ENCODE measurements at places on chromosomes 7 and 10.

DNA sequence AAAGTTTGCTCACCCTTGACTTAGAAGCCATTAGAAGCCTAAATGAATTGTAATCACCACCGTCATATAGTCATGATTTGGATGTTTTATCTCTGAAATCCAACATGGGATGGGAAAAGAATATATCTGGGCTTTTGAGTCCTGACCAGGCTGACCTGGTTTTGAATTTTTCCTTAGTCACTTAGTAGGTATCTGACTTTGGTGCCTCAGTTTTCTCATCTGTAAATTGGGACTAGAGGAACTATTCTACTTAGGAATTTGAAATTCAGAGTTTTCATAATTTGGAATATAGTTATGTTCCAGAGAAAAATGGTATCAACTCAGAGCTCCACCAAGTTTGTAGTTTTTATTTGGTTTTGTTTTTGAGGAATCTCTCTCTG lies 40.9 kb downstream of the SHOC2 start:
- no peak for DNase-seq

DNA sequence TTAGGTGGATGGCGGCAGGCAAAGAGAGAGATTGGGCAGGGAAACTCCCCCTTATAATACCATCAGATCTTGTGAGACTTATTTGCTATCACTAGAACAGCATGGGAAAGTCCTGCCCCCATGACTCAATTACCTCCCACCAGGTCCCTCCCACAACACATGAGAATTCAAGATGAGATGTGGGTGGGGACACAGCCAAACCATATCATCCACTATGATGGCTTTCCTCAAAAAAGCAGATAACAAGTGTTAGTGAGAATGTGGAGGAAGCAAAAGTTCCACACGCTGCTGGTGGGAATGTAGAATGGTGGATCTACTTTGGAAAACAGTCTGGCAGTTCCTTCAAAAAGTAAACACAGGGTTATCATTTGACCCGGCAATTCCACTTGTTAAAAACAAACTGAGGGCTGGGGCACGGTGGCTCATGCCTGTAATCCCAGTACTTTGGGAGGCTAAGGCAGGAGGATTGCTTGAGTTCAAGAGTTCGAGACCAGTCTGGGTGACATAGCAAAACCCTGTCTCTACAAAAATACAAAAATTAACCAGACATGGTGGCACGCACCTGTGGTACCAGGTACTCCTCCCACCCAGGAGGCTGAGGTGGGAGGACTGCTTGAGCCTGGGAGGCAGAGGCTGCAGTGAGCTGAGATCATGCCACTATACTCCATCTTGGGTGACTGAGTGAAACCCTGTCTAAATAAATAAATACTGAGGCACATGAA lies 161.4 kb upstream of the EEPD1 start:
- DNase-seq = no peak

DNA sequence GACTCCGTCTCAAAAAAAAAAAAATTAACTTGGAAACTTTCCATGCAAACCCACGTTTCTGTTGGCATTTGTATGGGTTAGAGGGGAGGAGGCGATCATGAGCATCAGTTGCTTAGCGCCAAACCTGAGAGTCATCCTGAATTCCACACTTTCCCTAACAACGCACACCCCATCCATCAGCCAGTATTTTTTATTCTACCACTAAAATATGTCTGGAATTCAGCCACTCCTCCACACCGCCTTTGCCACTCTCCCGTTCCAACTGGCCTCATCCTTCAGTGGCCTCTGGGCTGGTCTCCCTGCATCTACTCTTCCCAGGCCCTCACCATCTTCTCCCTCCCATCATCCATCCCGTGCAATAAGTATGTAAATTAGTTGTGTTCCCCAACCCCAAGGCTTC lies 4.7 kb upstream of the LMBR1 start:
- no peak for DNase-seq

- DNase-seq = no peak
Observed at GRCh38 chr7:92446869-92447344, 375 bp upstream of the GATAD1 start.

GRCh38 chr10:61001731-61002122 lies 57.7 kb upstream of the RHOBTB1 start:
- DNase-seq = no peak

DNA sequence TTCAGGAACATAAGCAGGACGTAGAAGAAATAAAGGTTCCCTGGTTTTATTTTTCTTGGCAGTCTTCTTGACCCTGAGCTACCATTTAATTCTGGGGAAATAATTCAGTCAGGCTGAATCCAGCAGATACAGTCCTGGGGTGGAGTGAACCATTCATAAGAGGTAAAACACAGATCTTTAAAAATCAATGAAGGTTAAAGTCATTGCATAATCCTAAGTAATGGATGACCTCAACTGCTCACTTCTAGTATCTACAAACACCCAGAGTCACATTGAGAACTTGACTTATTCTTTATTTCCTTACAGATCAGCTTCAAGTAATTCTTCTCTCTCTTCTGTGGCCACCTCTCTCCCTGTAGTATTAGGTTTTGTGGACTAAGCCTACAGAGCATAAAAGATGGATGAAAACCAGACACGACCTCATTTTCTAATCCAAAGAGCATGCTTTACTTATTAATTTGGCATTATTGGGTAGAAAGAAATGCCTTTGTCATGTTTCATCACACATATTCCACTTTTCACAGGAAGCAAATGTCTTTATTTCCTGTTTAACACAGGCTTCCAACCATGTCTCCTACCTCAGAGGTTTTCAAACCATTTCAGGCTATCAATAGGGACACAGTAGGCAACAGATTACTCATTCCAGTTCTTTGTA lies 182.3 kb upstream of the IMMP2L start:
- DNase-seq = no peak

GRCh38 chr10:109676703-109677102 lies 246.6 kb downstream of the XPNPEP1 start:
- no peak for DNase-seq

- no peak for DNase-seq
Observed at GRCh38 chr7:108794466-108794865, 224.8 kb downstream of the DNAJB9 start.
